Stimulated activated CD4-positive, alpha-beta T cell treated with anti-CD3 and anti-CD28 coated beads, Interleukin-12 subunit alpha, Interleukin-12 subunit beta, amount 100 ng/mL, for 24 hours (primary cell): ENCODE measurements at places on chromosomes 6 and 20.

GRCh38 chr20:10476319-10476724, 41.2 kb downstream of the SLX4IP start:
- no peak for DNase-seq

GRCh38 chr20:704726-705125, 29.1 kb upstream of the SCRT2 start:
- no peak for DNase-seq

GRCh38 chr6:138988469-138988834, 399 bp upstream of the REPS1 start:
- DNase-seq: no peak

- DNase-seq: no peak
These were observed 105.0 kb downstream of the FIG4 start for GRCh38 chr6:109795994-109796555.

- DNase-seq: no peak
These were observed 10.5 kb upstream of the KIAA1755 start for GRCh38 chr20:38270869-38271605.

DNA sequence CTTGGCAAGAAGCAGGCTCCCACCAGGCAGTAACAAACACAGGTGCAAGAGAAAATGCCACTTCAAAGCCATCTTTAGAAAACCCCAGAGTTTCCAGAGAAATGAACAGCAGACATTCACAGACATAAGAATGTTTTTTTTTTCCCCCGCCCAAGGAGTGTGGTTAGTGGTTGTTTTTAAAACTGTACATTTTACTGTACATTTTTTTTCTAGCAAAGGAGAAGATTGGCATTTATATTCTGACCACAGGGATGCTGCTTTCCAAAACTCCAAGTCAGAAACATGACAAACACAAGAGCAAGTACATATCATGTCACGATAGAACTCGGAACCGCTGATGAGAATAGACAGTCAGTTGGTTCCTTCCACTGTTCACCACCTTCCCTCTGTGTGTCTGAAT, 197.9 kb downstream of the LRFN2 start:
- no peak for DNase-seq

DNA sequence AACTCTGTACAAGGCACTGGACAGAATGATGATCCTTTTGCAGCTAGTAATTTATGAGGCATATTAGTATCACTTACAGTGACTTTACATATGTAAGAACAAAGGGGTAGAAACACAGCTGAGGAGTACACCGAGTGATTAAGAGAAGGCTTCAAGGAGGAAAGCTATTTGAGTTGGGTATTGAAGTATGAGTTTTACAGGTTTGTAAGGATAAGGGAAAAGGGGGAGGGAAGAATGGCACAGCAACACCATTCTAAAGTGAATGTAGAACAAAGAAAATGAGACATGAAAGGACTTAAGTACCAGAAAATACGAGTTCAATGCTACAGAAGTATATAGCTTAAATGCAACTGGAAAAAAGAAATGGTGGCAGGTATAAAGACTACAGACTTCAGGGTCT, 5.5 kb downstream of the CDK19 start:
- DNase-seq: no peak

GRCh38 chr6:100987556-100987955, 106.4 kb upstream of the ASCC3 start:
- no peak for DNase-seq

DNA sequence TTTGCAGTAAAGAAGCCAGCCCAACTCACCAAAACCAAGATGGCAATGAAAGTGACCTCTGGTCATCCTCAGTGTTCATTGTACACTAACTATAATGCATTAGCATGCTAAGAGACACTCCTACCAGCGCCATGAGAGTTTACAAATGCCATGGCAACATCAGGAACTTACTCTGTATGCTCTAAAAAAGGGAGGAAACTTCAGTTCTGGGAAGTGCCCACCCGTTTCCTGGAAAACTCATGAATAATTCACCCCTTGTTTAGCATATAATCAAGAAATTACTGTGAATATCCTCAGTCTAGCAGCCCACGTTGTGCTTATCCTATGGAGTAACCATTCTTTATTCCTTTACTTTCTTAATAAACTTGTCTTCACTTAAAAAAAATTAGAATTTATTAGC, 19.4 kb upstream of the TRERF1 start:
- DNase-seq: no peak

GRCh38 chr20:42098418-42098817, 480.2 kb upstream of the CHD6 start:
- no peak for DNase-seq

- DNase-seq: no peak
These were observed 41.0 kb downstream of the MOCS1 start for GRCh38 chr6:39893286-39893685.

- DNase-seq: no peak
These were observed 526.6 kb upstream of the IRAK1BP1 start for GRCh38 chr6:78340755-78341154.

GRCh38 chr6:119034827-119035458, 43.5 kb downstream of the FAM184A start:
- DNase-seq: no peak

- DNase-seq: no peak
These were observed 809.5 kb upstream of the FLRT3 start for GRCh38 chr20:15146948-15147347.

DNA sequence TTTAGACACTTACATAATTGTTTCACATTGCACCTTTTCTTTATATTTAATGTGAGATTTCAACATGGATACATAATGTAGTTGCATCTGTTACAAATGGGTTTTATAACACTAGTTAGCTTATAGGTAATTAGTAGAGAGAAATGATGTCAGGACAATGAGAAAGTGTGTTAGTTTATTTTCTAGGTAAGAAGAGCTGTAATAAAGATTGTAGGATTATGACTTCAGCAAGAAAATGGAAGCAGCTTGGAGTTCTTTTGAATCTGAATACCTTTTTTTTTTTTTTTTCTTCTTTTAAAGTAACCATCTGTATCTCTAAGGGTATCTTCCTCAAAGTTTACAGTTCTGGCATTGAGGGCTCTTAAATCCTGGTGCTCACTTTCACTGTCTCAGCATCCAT, 35.3 kb downstream of the CD2AP start:
- DNase-seq: no peak
